ENCODE measurements at places on chromosomes 3 and 15.
A peak's percentile ranks its signal among the peaks of the same experiment; 100 is the strongest.

DNA sequence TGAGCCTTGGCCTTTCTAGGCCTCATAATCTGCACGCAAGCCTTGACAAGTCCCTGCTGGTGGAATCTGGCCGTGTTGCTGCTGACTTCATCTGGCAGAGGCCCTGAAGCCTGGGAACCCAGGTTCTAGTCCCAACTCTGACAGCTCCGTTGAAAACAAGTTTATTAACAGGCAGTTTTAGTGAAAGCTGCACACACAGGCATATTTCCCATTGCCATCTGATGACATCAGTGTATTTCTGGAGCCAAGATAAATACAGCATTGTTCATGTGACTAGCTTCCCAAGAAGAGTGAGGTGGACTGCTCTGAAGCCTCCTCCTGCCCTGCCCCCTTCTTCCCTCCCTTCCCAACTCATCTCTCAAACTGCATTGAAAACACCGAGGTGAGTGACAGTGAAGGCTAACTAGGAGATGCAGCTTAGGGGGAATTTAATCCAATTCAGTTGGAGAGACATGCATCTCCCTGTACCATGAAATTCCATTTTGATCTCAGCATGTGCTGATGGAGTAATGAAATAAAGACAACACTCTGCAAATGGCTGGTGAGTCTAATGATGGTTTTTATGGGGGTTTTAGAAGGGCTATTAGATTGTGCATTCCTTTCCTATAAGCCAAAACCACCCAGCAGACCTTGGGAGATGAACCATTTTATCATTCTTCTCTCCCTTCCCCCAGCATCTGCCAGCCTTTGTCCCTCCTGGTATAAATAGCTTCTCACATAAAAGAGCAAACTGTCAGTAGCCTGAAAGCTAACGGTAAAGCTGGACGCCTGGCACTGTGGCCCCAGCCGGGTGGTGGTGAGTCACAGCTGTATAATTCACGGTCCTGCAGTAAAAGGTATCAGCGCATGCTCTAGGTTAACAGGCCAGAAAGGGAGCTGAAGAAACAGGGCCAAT lies 38.0 kb downstream of the PRICKLE2 start:
- H3K27me3 ChIP-seq, result no peaks in the 10 kb centered on the region
- H3K4me1 ChIP-seq, result peaks cover 74% of the 10 kb centered on the region
- H3K4me3 ChIP-seq, result no peak overlapping the region
- peak overlapping the region; percentile 87 for H3K27ac ChIP-seq

DNA sequence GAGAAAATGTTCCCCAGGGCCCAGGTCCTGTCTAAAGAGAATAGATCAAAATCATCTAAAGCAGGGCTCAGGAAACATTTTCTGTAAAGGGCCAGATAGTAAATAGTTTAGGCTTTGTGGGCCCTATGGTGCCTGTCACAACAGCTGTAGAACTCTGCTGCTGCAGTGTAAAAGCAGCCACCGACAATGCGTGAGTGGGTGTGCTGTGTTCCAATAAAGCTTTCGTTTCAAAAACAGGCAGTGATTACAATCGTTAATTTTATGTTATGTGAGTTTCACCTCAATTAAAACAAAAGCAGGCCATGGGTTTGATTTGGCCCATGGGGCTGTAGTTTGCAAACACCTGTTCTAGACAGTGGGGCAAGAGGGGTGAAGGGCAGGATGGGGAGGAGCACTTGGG lies 12.5 kb upstream of the HEG1 start:
- no peaks in the 10 kb centered on the region for H3K36me3 ChIP-seq
- peaks cover 1% of the 10 kb centered on the region for H3K4me1 ChIP-seq
- H3K4me3 ChIP-seq, result no peak overlapping the region
- DNase-seq, result no peak
- no peak overlapping the region for H3K27ac ChIP-seq

DNA sequence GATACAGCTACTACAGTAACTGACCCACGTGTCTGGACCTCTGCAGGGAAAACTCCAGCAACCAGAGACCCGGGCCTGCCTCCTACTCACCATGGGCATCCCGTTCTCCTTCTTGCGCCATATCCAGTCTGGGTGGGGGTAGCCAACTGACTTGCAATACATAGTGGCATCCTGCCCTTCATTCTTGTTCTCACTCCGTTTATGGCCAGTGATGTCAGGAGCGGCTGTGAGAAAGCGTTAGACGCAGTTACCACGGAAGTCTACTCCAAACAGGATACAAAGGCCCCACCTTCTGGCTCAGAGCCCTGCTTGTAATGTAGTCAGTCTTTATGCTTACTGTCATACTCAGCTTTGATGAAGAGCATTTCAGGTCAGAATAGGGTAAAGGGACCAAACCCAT lies 59.6 kb downstream of the NPTN start:
- no peak overlapping the region for H3K4me3 ChIP-seq
- peaks cover 61% of the 10 kb centered on the region for H3K36me3 ChIP-seq
- no peaks in the 10 kb centered on the region for H3K4me1 ChIP-seq
- peak overlapping the region; percentile 19 for H3K27ac ChIP-seq
- H3K27me3 ChIP-seq, result no peaks in the 10 kb centered on the region
- DNase-seq, result no peak

DNA sequence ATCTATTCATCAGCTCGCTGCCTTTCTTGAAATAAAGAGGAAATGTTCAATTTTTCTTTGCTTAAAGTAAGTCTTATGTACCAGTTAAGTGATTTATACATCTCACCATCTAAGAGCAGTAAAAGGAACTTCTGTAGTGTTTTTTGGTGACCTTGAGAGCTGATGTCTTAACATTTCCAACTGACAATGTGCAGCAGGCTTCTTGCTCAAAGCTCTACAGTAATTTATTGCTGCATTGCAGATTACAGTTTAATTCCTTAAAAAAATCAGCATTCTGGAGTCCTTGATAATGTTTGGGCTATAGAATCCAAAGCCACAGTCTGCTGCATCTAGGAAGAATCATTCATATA lies 61.6 kb downstream of the DIPK2A start:
- H3K27ac ChIP-seq, result no peak overlapping the region
- DNase-seq, result no peak
- H3K4me3 ChIP-seq, result no peak overlapping the region
- H3K27me3 ChIP-seq, result no peaks in the 10 kb centered on the region

DNA sequence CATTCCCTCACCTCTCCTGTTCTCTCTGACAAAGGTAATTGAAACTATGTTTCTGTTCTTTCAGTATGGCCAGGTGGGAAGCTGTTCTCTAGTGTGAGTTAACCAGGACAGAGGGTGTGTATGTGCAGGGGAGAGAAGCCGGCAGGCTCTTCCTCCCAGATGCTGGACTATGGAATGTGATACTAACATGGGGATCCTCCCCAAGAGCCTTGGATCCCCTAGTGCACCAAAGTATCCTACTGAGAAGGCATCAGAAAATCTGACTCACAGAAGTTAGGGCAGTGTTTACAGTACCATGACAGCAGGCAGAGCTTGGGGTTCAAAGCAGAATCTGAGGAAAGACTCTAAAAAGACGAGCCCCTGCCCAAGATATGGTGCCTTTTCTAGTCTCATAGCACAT lies 123.1 kb downstream of the APBA2 start:
- no peaks in the 10 kb centered on the region for H3K27me3 ChIP-seq
- DNase-seq, result no peak
- H3K27ac ChIP-seq, result no peak overlapping the region
- H3K36me3 ChIP-seq, result no peaks in the 10 kb centered on the region
- no peaks in the 10 kb centered on the region for H3K4me1 ChIP-seq
- no peak overlapping the region for H3K4me3 ChIP-seq

DNA sequence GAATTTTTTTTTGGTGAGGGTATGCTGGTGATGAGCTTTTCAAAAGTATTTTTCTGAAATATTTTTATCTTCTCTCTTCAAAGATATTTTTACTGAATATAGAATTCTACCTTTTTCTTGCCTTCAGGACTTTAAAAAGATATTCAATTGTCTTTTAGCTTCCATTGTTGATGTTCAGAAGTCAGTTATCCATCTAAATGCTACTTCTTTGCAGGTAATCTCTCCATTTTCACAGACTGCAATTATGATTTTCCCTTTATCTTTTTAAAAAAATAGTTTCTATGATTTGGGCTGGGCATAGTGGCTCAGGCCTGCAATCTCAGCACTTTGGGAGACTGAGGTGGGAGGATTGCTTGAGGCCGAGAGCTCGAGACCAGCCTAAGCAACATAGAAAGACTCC lies 222.4 kb downstream of the IL20RB start:
- no peak overlapping the region for H3K27ac ChIP-seq
- no peak overlapping the region for H3K4me3 ChIP-seq
- DNase-seq, result no peak
- H3K27me3 ChIP-seq, result no peaks in the 10 kb centered on the region
- H3K4me1 ChIP-seq, result no peaks in the 10 kb centered on the region

DNA sequence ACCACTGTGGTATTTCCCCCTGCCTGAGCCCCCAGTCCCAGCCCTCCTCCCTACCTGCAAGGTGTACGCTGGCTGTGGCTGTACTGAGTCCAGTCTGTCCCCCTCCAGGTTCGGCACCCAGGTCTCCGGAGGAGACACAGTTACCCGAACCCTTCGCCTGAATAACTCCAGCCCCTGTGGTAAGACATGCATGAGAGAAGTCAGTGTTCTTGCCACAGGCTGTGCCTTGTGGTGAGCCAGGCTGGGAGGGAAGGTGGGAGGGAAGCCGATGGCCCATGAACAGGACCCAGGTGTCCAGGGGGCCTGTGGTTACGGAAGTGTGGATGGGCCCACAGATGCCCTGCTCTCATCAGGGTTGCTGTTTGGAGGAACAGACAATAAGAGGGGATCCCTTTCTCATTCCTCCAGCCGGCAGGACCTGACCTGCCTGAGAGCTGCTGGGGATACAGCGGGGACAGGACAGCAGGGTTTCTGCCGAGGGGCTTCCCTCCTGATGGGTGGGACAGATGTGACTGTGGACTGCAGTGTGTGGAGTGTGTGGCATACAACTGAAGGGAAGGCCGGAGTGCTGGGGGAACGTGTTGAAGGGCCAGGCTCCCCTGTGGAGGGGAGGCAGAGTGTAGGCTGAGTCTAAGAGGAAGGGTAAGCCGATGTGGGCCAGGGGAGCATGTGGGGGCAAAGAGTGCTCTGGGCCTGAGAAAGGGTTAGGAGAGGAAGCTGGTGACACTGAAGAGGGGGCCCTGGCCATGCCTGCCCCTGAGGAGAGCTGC lies 21.9 kb downstream of the ACAA1 start:
- no peaks in the 10 kb centered on the region for H3K27me3 ChIP-seq
- H3K4me1 ChIP-seq, result no peaks in the 10 kb centered on the region
- H3K4me3 ChIP-seq, result no peak overlapping the region
- no peak overlapping the region for H3K27ac ChIP-seq
- no peak for DNase-seq
- H3K36me3 ChIP-seq, result peaks cover 3% of the 10 kb centered on the region

DNA sequence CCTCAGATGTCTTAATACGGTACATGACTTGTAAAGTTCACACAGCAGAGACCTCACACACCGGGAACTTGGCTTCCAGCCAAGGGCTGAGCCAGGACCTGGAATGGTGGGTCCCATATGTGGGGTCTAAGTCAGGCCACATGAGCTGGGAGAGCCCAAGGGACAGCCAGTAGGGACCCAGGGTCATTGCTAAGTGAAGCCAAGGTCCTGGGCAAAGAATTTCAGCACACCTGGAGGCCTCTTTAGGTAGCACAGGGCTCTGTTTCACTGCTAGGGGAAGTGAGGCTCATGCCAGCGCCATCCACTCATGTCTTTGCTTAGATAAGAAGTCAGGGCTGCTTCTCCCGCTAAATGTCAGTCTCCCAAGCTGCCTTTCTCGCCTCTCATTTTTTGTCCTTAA lies 116.6 kb upstream of the TLE3 start:
- H3K36me3 ChIP-seq, result no peaks in the 10 kb centered on the region
- no peak for DNase-seq
- H3K27ac ChIP-seq, result no peak overlapping the region
- no peaks in the 10 kb centered on the region for H3K27me3 ChIP-seq
- no peaks in the 10 kb centered on the region for H3K4me1 ChIP-seq
- H3K4me3 ChIP-seq, result no peak overlapping the region

- H3K27me3 ChIP-seq, result no peaks in the 10 kb centered on the region
- no peaks in the 10 kb centered on the region for H3K36me3 ChIP-seq
- no peak for DNase-seq
- no peak overlapping the region for H3K27ac ChIP-seq
- H3K4me3 ChIP-seq, result no peak overlapping the region
These were observed 38.9 kb downstream of the CCDC54 start for GRCh38 chr3:107416138-107416537.

DNA sequence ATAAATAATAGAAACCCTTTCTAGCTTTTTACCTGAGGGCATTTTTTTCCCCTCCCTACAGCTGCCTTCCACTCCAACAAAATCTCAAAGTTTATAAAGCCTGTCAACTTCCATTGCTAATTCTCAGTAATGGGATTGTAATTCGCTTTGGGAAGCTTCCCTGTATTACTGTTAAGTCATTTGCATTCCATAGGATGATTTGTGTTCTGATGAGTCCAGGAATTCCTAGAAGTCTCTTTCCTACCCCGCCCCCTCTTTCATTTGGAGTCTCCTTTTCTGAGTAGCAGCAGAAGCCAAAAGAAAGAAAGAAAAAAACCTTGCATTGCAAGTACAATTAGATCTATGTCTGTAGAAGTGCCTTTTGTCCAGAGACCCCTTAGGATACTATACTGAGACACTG lies 1033.3 kb downstream of the IGSF11 start:
- no peak overlapping the region for H3K27ac ChIP-seq
- H3K4me1 ChIP-seq, result peaks cover 5% of the 10 kb centered on the region
- DNase-seq, result no peak
- H3K36me3 ChIP-seq, result no peaks in the 10 kb centered on the region
- H3K4me3 ChIP-seq, result no peak overlapping the region
- H3K27me3 ChIP-seq, result peaks cover 22% of the 10 kb centered on the region

DNA sequence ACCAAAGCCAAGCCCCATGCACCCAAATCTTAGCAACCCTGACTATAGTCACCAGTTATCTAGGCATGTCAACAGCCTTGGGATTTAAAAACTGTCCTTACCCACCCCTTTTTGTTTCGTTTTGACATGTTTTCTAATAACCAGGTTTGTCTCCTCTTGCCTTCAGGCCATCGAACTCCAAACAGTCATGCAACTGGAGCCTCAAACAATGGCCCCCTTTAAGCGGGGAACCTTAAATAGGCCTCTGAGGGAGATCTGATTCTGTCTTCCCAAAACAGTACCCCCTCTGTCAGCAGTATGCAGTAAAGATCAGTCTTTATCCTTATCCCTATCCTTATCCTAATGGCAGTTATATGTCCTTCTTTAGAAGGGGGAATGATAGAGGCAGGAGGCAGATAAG lies 105.7 kb downstream of the DPH6 start:
- no peaks in the 10 kb centered on the region for H3K27me3 ChIP-seq
- H3K36me3 ChIP-seq, result no peaks in the 10 kb centered on the region
- DNase-seq, result no peak

DNA sequence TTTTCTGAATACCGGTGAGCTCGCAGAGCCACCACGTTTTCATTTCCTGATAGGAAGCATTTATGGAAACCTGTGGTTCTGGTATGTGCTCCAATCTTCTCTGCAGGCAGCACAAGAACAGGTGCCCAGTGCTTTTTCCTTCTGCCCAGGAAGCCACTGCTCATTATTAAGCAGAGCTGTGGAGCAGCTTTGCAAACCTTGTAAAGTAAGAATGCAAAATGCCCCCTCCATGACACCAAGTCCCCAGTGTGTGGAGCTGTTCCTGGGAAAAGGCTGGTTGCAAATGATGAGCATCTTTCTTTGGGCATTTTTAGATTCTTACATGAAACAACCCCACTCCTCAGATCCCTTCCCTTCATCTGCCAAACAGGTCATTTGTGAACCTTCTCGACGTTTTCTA lies 65.7 kb upstream of the MRPL3 start:
- no peaks in the 10 kb centered on the region for H3K4me1 ChIP-seq
- no peak for DNase-seq
- H3K4me3 ChIP-seq, result no peak overlapping the region
- no peaks in the 10 kb centered on the region for H3K36me3 ChIP-seq
- H3K27ac ChIP-seq, result no peak overlapping the region

GRCh38 chr3:150254309-150254708 lies 153.8 kb upstream of the TSC22D2 start:
- H3K36me3 ChIP-seq, result no peaks in the 10 kb centered on the region
- peaks cover 55% of the 10 kb centered on the region for H3K4me1 ChIP-seq
- no peak for DNase-seq
